A673 (cell line): ENCODE measurements at places on chromosomes 6 and 20. TPM values are rescaled to one million over a fixed set of nuclear protein-coding genes. Genes with fewer than 3 reads are reported as not detected.

- no peak for DNase-seq
These were observed 8.1 kb downstream of the SNRPB start for GRCh38 chr20:2462484-2462883.

DNA sequence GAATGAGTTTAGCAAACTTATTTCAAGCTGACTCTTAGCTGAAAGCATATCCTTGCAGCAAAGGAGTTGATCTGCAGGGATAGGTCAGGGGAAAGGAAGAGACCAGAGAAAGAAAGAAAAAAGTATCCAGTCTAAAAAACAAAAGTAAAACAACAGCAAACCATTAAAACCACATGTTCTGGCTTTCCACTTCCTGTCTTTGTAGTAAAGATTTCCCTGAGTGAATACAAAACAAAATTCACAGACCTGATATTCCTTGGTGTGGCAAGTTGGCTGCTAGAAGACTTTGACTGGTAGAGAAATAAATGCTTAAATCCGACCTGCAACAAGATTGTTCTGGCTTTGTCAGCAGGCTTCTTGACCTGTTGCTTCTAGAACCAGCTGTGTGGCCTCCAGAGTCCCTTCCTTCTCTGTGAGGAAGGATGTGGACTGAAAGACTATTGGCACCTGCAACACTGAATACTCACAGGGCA is 23.4 kb upstream of the MCM3 start:
- no peak for DNase-seq

Gene MAP3K5
- total RNA-seq = 4.9 and 5.4 TPM in 2 replicates

Gene PROKR2
- not detected in 2 replicates for total RNA-seq

Gene SALL4
- total RNA-seq = 17.7 and 18.4 TPM in 2 replicates
